ENCODE measurements at places on chromosomes 6 and 20.

DNA sequence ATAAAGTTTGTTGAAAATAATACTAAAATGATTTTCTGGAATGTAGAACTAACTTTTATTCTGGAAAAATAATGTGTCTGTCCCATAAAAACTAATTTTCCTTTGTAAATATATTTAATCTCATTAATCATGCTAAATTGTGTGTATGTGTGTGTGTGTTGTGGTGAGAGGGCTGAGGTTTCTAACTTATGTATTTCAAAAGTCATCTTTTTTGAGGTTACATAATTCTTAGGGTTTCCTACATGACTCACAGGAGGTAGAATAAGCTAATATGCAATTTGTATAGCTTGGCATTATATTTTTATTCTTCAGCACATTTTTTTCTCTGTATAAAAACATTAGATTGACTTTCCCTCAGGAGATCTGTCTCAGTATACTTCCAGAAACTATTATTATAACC, 64.1 kb upstream of the CLVS2 start:
- DNase-seq: no peak

GRCh38 chr20:55067158-55067825, 591.9 kb downstream of the DOK5 start:
- DNase-seq: no peak

DNA sequence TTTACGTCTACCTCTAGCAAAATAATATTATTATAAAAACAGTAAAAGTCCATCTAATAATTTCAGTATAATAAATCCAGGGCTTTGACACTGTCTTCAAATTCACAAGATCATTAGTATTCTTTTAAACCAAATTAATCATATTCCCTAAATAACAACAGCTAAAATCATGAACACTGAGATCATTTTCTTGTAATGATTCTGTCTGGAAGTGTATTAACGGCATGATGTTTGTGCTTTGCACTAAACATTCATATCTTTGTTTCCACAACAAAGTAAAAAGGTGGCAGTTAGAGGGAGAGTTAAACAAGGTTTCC, 18.8 kb downstream of the HIVEP2 start:
- DNase-seq: no peak

DNA sequence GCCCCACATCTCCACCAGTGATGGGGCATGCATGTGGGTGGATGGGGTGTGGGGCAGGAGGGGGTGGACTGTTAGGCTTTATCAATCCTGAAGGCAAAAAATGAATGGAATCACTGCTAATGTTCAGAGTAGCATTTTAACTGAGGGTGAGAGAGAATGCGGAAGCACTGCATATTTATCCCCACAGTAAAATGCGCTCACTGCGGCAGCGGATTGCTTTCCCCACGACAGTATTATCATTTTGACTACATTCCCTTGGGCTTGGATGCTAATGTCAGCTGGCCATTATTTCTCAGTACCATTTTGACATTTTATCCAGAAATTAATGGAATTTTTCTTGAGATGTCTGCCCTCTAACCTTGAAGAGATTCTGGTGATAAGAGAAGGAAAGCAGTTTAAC, 13.4 kb downstream of the ALDH8A1 start:
- DNase-seq: no peak

GRCh38 chr6:43979525-43979924, 147.7 kb downstream of the MRPL14 start:
- DNase-seq: no peak

- DNase-seq: no peak
These were observed 968.9 kb upstream of the EYS start for GRCh38 chr6:66675906-66676305.

DNA sequence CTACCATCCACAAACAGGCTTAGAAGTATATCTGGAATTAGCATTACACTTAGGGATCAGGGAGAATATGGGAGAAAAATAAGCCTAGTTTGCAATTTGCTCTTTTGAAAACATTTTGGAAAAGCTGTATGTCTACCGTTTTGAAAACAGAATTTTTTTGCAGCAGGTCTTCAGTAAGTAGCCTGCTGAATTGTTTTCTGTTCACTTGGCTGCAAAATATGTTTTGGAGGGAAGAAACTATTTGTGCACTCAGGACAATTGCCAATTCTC, 39.6 kb downstream of the ILRUN start:
- no peak for DNase-seq

- no peak for DNase-seq
These were observed 333.0 kb downstream of the RFPL4B start for GRCh38 chr6:112680091-112680490.

- no peak for DNase-seq
These were observed 207.5 kb downstream of the CLIC5 start for GRCh38 chr6:45808042-45808645.

DNA sequence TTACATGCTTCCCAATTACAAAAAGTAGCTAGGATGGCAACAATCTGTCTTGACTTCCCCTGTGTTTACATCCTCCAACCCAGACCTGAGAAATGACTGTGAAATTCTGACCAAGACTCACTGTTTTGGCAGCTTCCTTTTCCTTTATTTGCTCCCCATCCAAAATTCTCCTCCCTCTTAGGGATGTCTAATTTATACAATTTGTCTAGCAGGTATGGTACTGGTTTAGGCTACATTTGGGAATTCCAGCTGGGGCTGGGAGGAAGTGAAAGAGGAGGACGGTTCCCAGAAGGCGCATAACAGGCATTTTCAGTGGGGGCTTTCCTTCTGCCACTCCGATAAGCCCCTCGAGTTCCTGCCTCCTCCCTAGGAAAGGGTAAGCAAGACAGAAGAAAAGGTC, 231.5 kb upstream of the BTBD3 start:
- no peak for DNase-seq

- DNase-seq: no peak
These were observed 131.1 kb downstream of the ATXN1 start for GRCh38 chr6:16630026-16630643.

DNA sequence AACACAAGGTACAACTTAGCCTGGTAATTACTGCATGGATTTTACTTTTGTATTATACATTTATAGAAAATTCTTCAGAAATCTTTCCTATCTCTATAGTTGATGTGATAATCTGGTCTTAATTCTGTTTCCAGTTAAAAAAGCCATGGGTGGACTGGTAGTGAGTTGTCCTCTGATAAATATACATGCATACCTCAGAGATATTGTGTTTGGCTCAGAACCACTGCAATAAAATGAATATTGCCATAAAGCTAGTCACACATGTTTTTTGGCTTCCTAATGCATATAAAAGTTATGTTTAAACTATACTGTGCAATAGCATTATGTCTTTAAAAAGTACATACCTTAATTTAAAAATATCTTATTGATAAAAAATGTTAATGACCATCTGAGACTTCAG, 708.6 kb upstream of the MARCKS start:
- no peak for DNase-seq

DNA sequence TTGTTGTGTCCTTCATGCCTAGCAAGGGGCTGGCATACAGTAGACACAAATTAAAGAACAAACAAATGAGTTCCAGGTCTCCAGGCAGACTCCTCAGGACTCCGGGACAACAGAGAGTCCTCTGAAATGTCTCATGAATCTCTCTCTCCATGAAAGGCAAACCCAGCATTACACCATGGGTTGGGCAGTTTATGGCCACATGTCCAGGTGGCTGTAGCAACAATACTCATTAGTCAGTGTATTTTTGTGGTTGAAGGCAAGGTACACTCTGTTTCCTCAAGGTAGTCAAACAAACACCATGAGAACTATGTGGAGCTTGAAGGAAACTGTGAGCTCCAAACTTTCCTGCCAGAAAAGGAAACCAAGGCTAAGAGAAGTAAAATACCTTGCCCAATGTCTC, 62.2 kb downstream of the KCNB1 start:
- DNase-seq: no peak

- no peak for DNase-seq
These were observed 32.1 kb downstream of the PRSS16 start for GRCh38 chr6:27279513-27280063.

DNA sequence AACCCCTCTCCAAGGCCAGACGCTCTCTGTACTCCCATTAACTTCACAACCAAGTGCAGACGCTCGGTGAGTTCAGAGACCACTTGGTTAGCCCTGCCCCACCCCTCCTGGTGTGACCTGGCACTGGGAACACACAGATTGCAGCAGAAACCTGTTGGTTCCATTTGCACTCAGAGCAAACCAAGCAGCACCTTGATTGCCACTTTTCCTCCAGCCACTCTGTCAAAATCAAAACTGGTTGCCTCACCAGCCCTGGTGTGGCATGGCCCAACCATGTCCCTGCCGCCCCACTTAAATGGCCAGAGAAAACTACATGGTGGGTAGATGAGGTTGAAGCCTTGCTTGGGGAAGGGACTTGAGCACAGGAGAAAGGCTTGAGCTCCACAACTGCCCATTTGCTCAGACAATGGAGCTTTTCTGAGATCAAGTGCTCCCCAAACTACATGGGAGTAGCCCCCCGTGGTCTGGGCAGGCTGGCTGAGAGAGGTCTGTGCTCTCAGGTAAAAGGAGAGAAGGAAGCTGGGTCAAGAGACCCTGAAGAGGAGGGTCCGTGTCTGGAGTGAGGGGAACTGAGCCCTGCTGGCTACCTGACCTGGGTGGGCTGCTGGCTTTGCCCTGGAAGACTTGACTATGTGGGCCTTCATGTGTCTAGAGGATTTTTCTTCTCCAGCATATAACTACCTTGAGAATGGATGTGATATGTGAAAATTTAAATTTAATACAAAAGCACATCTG, 43.4 kb downstream of the PLCG1 start:
- DNase-seq: peak; percentile 77

DNA sequence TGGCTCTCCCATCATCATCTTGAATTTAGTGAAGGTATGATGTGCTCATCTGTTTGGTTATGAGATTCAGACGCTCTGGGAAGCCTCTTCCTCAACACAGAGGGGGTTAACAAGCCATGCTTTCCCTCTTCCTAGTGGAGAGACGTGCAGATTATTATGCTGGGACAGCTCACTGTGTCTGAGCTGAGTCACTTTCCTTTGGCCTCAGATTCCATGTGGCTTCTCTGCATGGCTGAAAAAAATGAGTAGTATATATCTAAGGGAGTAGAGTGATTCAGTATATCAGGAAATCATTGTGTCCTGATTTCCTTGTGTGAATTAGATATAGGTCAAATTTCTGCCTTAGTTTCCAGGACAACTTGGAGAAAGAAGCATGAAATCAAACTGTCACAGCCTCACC, 52.6 kb downstream of the FIG4 start:
- no peak for DNase-seq

- DNase-seq: no peak
These were observed 53.9 kb downstream of the HS3ST5 start for GRCh38 chr6:114288701-114289495.

GRCh38 chr6:117548797-117549301, 53.5 kb downstream of the GOPC start:
- no peak for DNase-seq

GRCh38 chr6:119446609-119447008, 97.0 kb upstream of the MAN1A1 start:
- DNase-seq: no peak

GRCh38 chr6:42158631-42159030, 14.5 kb upstream of the GUCA1A start:
- no peak for DNase-seq

- DNase-seq: peak; percentile 80
These were observed 205.2 kb downstream of the BMP7 start for GRCh38 chr20:57061051-57061900.
